ENCODE measurements at places on chromosomes 16 and 17.
A peak's percentile ranks its signal among the peaks of the same experiment; 100 is the strongest.

DNA sequence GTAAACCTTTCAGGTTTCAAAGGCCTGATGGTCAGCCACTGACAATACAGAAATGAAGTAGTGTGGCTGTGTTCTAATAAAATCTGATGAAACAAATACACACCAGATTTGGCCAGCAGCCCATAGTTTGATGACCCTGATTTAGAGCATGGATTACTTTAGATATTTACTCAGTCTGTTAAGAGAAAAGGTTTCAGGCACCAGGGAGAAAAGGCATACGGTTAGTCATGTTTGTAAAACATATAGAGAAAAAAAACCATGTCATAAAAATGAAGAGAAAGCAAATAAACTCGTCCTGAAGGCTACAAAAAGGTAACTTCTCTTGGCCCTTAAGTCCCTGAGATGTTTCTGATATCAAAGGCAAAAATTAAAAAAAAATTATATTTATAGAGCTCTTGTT is 112.1 kb downstream of the ADAMTS18 start:
- no peak for DNase-seq
- H3K36me3 ChIP-seq: no peaks in the 10 kb centered on the region
- no peaks in the 10 kb centered on the region for H3K27me3 ChIP-seq
- H3K27ac ChIP-seq: no peak overlapping the region
- no peaks in the 10 kb centered on the region for H3K4me1 ChIP-seq

DNA sequence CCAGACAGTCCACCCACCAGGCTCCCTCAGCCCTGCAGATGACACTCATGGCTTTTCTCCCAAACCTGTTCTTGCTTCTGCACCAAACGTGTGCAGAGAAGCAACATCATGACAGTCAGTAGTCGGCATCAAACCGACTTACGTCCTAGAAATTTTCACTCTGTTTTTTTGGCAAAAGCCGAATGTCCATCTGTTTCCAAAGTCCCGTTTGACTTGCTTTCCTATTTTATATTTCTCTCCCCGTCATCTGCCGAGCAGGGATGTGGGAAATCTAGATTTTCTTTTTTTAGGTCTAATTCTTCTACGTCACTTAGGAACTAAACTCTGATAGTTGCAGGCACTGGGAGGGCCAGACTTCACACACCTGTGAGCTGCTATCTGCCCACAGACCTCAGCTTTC is 104.9 kb downstream of the RMI2 start:
- no peaks in the 10 kb centered on the region for H3K36me3 ChIP-seq
- no peaks in the 10 kb centered on the region for H3K27me3 ChIP-seq
- no peak overlapping the region for H3K27ac ChIP-seq
- H3K4me3 ChIP-seq: no peak overlapping the region
- DNase-seq: no peak
- no peaks in the 10 kb centered on the region for H3K4me1 ChIP-seq

DNA sequence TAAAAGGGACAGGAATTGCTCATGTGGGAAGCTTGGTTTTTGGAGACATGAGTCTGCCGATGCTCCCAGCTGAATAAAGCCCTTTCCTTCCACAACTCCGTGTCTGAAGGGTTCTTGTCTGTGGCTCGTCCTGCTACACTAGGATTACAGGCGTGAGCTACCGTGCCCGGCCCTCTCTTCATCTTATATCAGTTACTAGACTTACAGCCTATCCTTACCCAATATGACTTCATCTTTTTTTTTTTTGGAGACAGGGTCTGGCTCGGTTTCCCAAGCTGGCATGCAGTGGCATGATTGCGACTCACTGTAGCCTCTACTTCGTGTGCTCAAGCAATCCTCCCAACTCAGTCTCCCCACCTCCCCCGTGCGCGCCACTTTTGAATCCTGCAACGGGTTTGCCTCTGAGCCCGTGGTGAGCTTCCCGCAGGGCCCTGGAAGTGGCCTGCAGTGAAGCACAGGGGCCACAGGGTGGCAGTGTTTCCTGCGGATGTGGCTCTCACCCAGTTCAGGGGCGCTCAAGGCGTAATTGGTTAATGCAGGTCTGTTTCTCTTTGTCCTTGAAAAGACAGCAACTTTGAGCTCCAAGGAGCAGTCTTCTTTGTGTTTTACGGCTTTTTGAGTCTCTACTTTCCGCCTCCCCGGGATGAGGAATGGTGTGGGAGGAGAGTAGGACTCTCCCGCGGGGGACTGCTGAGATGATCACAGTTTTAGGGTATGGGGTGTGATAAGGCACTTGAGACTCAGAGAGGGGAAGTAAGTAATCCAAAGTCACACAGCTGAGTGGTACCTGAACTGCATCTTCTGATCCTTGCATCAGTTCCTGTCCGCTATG is 22.7 kb upstream of the GPRC5B start:
- no peak for DNase-seq
- no peaks in the 10 kb centered on the region for H3K27me3 ChIP-seq
- peak overlapping the region; percentile 31 for H3K4me3 ChIP-seq
- no peaks in the 10 kb centered on the region for H3K4me1 ChIP-seq
- H3K36me3 ChIP-seq: no peaks in the 10 kb centered on the region

- no peaks in the 10 kb centered on the region for H3K4me1 ChIP-seq
- H3K36me3 ChIP-seq: no peaks in the 10 kb centered on the region
- no peak overlapping the region for H3K27ac ChIP-seq
- no peak for DNase-seq
- no peak overlapping the region for H3K4me3 ChIP-seq
- no peaks in the 10 kb centered on the region for H3K27me3 ChIP-seq
Observed at GRCh38 chr16:29765167-29766032, 12.7 kb upstream of the ZG16 start.

DNA sequence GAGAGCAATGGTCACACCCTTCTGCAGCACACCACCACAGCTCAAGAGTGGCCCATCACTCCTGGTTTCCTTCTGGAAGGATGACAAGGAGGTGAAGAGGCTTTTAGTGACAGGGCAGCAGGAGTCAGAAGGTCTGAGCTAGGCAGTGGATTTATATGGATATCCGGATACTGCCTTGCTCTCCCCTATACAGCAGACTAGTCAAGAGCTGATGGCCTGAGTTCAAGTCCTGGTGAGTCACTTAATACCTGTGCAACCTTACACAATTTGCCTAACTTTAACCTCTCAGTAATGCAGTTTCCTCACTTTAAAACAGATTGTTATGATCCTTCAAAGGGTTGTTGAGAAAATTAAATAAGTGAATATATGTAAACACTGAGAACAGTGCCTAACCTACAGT is 22.9 kb downstream of the MYO18A start:
- DNase-seq: no peak
- no peak overlapping the region for H3K4me3 ChIP-seq
- no peaks in the 10 kb centered on the region for H3K27me3 ChIP-seq

GRCh38 chr17:78534492-78535272 is 42.5 kb downstream of the DNAH17 start:
- H3K4me3 ChIP-seq: no peak overlapping the region
- no peaks in the 10 kb centered on the region for H3K4me1 ChIP-seq
- H3K36me3 ChIP-seq: no peaks in the 10 kb centered on the region
- H3K27ac ChIP-seq: no peak overlapping the region

- no peak overlapping the region for H3K4me3 ChIP-seq
- H3K27me3 ChIP-seq: no peaks in the 10 kb centered on the region
- H3K36me3 ChIP-seq: no peaks in the 10 kb centered on the region
- no peak overlapping the region for H3K27ac ChIP-seq
Observed at GRCh38 chr16:84926462-84926861, 84.9 kb downstream of the ZDHHC7 start.

DNA sequence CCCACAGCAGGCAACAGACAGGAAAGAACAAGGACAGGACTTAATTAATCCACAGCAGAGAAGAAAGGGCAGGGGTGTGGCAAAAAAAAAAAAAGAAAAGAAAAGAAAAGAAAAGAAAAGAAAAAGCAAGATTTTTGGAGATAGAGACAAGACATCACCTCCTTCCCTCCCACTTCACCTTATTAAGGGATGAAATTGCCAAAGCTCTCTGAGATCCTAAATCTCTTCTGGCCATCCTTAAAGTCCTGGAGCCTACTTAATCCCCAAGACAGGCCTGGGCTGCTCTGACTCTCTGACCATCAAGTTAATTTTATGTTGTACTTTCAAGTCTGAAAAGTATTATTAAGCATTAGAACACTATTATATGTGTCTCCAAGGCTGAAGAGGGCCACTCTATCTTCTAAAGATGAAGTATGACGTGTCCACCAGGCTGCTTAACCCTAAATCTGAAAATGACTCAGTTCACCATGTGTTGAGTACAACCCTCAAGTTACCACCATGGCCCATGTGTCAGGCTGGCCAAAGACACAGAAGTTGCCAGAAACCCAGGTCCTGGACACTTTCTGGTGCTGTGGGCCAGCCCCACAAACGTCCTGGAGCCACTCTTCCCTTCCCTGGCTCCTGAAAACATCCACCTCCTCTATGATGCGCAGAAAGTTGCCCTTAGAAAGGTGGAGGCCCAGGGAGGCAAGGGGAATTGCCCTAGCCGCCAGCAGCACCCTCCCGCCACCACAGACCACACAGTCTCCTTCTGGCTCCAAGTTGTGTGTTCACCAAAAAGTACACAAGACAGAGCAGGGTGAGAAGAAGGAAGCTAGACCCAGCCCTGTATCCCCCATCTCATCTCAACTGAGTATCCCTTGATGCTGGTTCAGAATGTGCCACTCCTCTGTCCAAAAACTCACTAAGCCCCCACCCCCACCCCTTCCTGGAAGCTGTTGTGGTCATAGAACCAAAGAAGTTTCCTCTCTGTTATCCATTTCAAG is 2.7 kb downstream of the SOCS1 start:
- DNase-seq: no peak
- no peaks in the 10 kb centered on the region for H3K36me3 ChIP-seq
- H3K27ac ChIP-seq: peak overlapping the region; percentile 30
- peak overlapping the region; percentile 84 for H3K4me3 ChIP-seq
- H3K27me3 ChIP-seq: no peaks in the 10 kb centered on the region

Measured in breast epithelium (tissue), 4 donors.